Activated CD4-positive, alpha-beta T cell treated with anti-CD3 and anti-CD28 coated beads for 36 hours (primary cell): ENCODE measurements at places on chromosomes 5 and 9. TPM values are rescaled to one million over a fixed set of nuclear protein-coding genes. Genes with fewer than 3 reads are reported as not detected.

The LCN1 gene
- not detected for total RNA-seq

DNA sequence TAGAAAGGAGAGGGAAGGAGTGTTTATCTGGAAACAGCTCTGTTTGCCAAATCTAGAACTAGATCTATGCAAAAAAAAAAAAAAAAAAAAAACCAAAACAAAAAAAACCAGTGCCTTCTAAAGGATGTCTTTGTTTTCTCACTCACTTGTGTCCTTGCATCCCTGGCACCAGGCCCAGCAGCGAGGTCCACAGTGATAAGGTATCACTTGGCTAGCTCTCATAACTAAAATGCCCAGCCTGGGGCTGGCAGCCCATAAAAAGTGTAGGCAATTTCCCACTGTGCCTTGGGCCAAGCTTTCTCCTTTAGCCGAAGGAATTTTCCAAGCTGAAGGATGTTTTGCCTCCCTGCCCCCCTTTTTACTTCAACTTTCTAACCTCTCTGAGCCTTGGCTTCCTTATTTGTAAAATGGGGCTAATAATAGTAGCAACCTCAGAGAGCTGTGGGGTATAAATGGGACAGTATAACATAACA is 20.8 kb downstream of the RGS3 start:
- DNase-seq = no peak

DNA sequence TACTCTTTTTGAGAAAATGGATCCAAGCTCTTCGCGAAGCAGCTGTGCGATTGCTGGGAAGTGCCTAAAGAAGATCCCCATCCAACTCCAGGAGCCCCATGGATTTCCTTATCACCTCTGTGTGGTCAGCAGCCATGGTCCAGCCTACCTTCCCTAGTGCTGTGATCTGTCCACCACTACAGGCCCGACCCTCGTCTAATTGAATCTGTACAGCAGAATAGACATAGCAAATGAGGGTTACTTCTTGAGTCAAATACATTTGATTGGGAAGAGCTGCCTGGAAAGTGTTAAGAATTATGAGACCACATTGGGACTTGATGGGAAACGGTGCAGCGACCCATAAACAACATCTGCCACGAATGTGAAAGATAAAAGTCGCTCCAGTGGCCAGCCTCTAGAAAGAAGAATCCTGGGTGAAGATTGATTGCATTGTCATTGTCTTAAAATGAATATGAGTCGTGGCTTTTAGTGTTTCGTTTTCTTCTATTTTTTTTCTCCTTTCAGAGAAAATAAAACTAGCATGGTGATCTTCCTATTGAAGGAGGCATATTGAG is 118.4 kb downstream of the PAM start:
- no peak for DNase-seq

- DNase-seq = no peak
Measured at GRCh38 chr5:43256261-43256966, 56.8 kb downstream of the HMGCS1 start.

GRCh38 chr5:78362220-78362619 is 1.8 kb downstream of the SCAMP1 start:
- no peak for DNase-seq

The NDUFAF2 gene
- total RNA-seq = 39.3 TPM

The NCS1 gene
- 25.2 TPM for total RNA-seq

The LURAP1L gene
- not detected for total RNA-seq

GRCh38 chr5:176899296-176899891 is at the start of gene HK3:
HK3 (minus strand) TSS chr5:176899346; CDS start chr5:176896159, 3,187 bp downstream.
- no peak for DNase-seq

- DNase-seq = peak; percentile 7
Measured at GRCh38 chr5:133147815-133148567, 96.2 kb downstream of the HSPA4 start.

The OR1J4 gene
- not detected for total RNA-seq

GRCh38 chr9:136944212-136944518 is 373 bp downstream of the FBXW5 start:
- DNase-seq = peak; percentile 50

DNA sequence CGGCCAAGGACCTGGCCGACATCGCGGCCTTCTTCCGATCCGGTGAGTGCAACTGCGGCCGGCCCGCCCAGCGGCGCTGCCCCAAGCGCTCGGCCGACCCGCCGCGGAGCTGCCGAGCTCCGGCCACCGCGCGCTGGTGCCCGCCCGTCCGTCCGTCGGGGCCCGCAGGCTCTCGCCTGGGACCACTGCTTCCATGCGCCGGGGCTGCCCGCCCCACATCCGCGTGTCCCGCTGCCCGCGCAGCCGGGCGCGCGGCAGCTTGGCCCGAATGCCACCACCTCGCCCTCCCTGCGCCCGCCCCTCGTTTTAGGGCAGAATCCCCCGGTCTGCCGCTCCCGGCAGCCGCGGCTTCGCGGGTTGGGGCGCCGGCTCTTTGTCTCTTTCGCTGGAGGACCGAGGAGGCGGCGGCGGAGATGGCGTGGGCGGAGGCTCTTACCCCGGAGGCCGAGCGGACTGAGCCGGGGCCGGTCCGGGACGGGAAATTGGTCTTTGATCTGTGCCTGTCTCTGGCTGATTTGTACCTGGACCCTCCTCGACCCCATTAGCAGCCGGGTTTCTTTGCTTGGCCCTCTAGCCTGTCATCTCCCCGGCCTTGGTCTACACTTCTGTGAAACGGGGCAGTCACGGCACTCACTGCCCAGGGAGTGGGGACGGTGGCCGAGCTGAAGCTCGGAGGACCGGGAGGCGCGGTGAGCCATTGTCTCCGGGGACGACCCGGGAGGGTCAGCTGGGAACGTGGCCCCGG is 871 bp downstream of the TRIO start:
- DNase-seq = peak; percentile 64

The ZSWIM6 gene
- total RNA-seq = 4.5 TPM

The FRRS1L gene
- total RNA-seq = not detected

GRCh38 chr5:166540156-166540555 is 1751.3 kb upstream of the WWC1 start:
- DNase-seq = no peak
